ENCODE measurements at places on chromosomes 6 and 20. TPM values are rescaled to one million over a fixed set of nuclear protein-coding genes. Genes with fewer than 3 reads are reported as not detected.

GRCh38 chr6:158865769-158866168 lies 46.6 kb upstream of the EZR start:
- no peak overlapping the region for H3K4me3 ChIP-seq
- H3K27me3 ChIP-seq: no peaks in the 10 kb centered on the region
- peaks cover 14% of the 10 kb centered on the region for H3K4me1 ChIP-seq

- H3K27me3 ChIP-seq: no peaks in the 10 kb centered on the region
- no peaks in the 10 kb centered on the region for H3K36me3 ChIP-seq
- no peak overlapping the region for H3K27ac ChIP-seq
- no peak for DNase-seq
- no peaks in the 10 kb centered on the region for H3K4me1 ChIP-seq
Observed at GRCh38 chr6:43089874-43090558, 13.9 kb downstream of the PTK7 start.

DNA sequence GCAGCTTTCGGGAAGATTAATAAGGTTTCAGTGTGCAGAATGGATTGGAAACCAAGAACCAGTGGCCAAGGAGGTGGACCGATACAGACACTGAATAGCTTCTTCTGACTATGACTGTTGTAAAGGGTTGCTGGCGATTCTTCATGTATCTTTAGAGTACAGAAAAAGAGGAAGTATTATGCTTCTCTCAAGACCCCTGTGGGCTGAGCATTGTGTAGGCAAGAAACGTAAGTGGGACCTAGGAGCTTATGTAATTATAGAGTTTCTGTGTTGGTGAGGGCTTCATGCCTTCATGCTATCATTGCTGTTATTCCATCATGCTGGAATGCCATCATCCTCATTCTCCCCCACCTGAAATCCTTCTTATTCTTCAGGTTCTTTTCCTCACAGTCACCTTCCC lies 105.4 kb upstream of the AKIRIN2 start:
- DNase-seq: no peak
- no peaks in the 10 kb centered on the region for H3K36me3 ChIP-seq
- H3K27ac ChIP-seq: no peak overlapping the region
- no peak overlapping the region for H3K4me3 ChIP-seq
- H3K4me1 ChIP-seq: no peaks in the 10 kb centered on the region

The SOX18 gene
- 23.5 TPM for total RNA-seq

The MAP3K4 gene
- 41.3 TPM for total RNA-seq
